Cardiac ventricle fibroblast (primary cell): ENCODE measurements at places on chromosomes 3 and 15. TPM values are rescaled to one million over a fixed set of nuclear protein-coding genes. Genes with fewer than 3 reads are reported as not detected.

The CCK gene
- total RNA-seq = not detected in 2 replicates

The DNASE1L3 gene
- 0.12 TPM in 1 of 2 replicates, not detected in the other for total RNA-seq

The ST8SIA2 gene
- not detected in 2 replicates for total RNA-seq

The ASB14 gene
- not detected in 2 replicates for total RNA-seq

The LMAN1L gene
- not detected in 2 replicates for total RNA-seq

The NMB gene
- 5.9 and 10.1 TPM in 2 replicates for total RNA-seq

The LEKR1 gene
- total RNA-seq = 0.37 and 0.88 TPM in 2 replicates

The C3orf85 gene
- not detected in 2 replicates for total RNA-seq

The LTF gene
- total RNA-seq = not detected in 2 replicates

The GOLGA6A gene
- total RNA-seq = not detected in 2 replicates
